ENCODE measurements at places on chromosomes 6 and 20.

GRCh38 chr20:57795342-57795697 lies 85.5 kb upstream of the PMEPA1 start:
- peak; percentile 39 for DNase-seq

DNA sequence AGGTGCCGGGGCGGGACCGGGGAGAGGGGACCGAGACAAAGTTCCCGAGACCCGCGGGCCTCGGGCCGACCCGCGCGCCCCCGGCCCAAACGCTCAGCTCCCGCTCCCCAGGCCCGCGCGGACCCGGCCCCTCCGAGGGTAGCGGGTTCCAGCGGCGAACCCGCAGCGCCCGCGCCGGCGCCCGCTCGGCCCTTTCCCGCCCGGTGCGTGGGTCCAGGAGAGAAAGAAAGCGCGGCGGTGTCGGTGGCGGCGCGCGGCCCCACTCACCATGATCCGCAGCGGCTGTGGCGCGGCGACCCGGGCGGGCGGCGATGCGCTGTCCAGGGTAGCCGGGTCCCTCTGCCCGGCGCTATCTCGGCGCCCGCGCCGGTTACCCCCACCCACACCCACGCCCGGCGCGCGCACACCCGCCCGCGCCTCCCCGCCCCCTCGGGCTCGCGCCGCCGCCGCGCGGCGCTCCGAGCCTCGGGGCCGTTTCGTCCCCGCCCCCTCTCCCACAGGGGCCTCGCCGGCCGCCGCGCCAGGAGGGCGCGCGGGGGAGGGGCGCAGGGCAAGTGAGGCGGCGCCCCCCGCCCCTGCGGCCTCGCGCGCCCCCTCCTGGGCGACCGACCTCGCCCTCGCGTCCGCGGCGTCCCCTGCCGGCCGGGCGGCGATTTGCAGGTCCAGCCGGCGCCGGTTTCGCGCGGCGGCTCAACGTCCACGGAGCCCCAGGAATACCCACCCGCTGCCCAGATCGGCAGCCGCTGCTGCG lies at the start of gene ELOVL2:
Gene ELOVL2 (minus strand): TSS at position 345 of the 751 bp plus-strand sequence. CDS start 75 bp downstream, at position 270.
- DNase-seq, result no peak

DNA sequence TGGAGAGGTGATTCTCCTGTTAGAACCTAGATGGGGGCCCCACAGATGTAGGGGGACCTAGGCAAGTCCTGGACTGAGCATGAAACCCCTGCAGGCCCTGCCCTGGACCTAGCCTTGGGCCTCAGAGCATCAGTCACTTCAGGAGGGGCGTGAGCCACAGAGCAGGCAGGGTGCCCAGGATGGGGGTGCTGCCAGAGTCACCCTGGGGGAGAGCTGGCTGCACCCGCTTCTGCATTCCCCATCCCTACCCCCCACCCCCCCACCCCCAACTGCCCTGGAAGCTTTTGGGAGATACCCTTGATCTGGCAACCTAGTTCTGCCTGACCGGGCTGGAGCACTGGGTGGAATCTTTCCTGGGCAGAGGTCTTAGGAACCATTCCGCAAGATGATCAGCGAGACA lies 125.6 kb downstream of the GRM4 start:
- no peak for DNase-seq

GRCh38 chr20:48339190-48339985 lies 488.4 kb downstream of the PREX1 start:
- no peak for DNase-seq

DNA sequence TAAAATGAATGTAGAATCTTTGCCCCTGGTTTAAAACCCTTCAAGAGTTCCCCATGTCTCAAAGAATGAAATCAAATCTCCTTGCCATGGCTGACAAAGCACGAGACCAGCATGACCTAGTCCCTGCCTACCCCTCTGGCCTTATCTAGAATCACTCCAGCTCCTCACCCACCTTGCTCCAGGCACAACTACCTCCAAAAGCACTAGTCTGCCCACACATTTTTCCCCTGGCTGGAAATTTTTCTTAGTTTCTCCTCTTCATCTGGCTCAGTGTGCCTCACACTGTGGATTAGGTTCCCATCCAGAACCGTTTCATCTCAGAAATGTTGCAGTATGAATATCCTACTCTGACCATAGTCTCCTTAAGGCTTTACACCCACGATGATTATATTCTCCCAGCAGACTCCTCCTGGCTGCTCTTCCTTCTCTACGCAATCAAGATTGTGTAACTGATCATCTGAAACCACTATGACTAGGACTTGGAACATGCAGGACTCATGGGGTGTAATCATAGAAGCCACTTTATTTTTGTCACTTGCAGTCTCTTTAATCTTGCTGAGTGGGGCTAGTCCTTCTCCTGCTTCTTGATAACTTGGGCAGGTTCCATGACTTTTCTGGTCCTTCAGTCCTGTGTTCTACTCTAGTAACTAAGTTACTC lies 7.8 kb upstream of the MRS2 start:
- DNase-seq, result no peak

GRCh38 chr20:41411391-41411847 lies 44.8 kb upstream of the EMILIN3 start:
- no peak for DNase-seq

DNA sequence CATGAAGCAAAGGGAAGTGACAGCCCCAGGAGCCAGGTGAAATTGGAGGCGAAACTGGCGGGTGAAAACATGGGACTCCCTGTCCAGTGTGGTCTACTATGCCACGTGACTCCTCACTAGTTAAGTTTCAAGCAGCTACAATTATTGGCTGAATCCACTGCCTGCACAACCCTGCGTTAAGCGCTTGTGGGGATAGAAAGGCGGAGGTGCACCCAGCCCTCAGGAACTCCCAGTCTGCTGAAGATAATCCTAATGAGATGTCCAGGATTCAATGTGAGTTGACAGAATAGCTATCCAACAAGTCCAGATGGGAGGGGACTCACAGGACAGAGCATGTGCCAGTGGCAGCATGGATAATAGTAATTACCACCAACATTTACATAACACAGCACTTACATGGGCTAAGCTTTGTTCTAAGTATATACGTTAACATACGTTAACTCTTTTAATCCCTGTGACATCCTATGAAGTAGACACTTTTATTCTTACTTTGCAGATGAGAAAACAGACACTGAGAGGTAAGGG lies 1.8 kb downstream of the MOCS1 start:
- no peak for DNase-seq

GRCh38 chr6:128439627-128440026 lies 80.8 kb downstream of the PTPRK start:
- DNase-seq, result no peak

- DNase-seq, result peak; percentile 65
These were observed 92.5 kb downstream of the TCP11 start for GRCh38 chr6:35048631-35049083.

GRCh38 chr6:40124924-40125323 lies 190.7 kb upstream of the MOCS1 start:
- no peak for DNase-seq

- DNase-seq, result no peak
These were observed 1343.6 kb upstream of the CITED2 start for GRCh38 chr6:140718021-140718420.

GRCh38 chr6:37637562-37638413 lies 59.9 kb downstream of the MDGA1 start:
- DNase-seq, result no peak

- no peak for DNase-seq
These were observed 301.9 kb downstream of the TFAP2A start for GRCh38 chr6:10112871-10113549.

DNA sequence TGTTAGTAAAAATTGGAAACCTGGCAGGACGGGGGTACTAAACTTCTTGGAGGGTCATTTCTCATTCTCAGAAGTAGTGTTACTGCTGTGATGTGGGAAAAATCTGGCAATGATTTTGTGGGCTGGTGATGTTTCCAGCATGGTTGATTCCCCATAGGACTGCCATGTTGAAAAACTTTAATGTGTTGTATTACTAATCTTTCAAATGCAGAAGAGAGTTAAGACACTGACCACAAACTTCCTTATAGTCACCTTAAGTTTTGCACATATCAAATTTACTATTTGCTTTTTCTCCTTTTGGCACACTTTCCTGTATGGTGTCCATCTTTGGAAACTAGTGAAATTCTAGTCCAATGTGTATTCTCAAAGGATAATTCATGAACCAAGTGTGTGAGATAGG lies 236.2 kb upstream of the TAB2 start:
- DNase-seq, result no peak

DNA sequence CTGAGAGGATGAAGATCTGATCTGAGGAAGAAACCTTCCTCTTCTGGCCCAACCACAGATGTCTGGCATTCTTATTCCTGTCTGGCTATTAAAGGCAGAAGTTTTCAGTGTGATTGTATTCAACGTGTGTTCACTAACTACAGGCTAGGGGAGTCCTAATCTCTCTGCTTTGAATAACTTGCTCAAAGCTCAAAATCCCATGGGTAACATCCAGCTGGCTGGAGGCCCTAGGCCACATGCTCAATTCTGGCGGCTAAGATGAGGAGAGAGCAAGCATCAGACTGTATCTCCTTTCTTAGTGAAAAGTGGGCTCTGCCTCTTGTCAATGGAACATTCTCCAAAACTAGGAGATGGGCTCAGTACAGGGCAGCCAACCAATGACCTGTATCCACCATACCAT lies 478.0 kb downstream of the KIF16B start:
- DNase-seq, result no peak

GRCh38 chr6:141548966-141549365 lies 583.8 kb upstream of the GJE1 start:
- no peak for DNase-seq

- no peak for DNase-seq
These were observed 34.1 kb upstream of the HMGA1 start for GRCh38 chr6:34202329-34203201.

DNA sequence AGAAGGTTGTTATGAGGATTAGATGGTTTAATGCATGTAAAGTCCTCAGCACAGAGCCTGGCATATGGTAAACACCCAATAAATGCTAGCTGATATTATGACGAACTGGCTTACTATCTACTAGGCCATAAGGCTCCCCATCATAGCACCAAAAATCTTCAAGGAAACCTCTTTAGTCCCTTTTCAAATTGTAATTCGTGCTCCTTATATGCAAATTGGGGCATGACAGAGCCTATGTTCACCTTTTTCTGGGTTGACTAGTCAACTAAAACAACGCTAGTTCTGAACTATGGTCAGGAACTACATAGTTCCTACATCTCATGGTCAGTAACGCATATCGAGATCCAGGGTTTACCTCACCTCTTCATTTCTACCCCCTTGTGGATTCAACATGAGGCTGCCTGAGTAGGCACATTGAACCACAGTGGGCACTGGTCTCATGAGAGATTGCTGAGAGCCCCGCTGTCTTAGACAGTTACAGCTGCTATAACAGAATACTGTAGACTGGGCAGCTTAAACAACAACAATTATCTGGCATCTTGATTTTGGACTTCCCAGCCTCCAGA lies 97.2 kb upstream of the TNFAIP3 start:
- no peak for DNase-seq

- no peak for DNase-seq
These were observed 66.6 kb downstream of the PRND start for GRCh38 chr20:4788314-4788713.
